ENCODE measurements at places on chromosomes 12 and 14.
A peak's percentile ranks its signal among the peaks of the same experiment; 100 is the strongest.

GRCh38 chr12:29226616-29227015 is 77.5 kb downstream of the FAR2 start:
- no peak for DNase-seq

DNA sequence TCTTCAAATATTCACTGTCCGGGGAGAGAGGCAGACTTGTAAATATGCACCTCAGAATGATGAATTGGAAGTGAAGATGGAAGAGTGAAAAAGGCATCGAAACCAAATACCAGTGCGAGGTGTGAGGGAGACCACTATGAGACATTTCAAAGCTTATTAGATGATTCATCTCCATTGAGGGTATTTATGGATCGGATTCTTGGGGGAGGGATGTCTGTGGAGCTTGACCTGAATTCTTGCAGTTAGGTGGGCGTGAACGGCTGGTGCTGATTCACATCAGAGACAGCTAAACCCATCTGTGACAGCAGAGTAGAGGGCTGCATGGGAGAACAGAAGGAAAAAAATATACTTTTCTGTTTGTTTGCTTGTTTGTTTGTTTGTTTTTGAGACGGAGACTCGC is 677.2 kb downstream of the AACS start:
- no peak for DNase-seq

DNA sequence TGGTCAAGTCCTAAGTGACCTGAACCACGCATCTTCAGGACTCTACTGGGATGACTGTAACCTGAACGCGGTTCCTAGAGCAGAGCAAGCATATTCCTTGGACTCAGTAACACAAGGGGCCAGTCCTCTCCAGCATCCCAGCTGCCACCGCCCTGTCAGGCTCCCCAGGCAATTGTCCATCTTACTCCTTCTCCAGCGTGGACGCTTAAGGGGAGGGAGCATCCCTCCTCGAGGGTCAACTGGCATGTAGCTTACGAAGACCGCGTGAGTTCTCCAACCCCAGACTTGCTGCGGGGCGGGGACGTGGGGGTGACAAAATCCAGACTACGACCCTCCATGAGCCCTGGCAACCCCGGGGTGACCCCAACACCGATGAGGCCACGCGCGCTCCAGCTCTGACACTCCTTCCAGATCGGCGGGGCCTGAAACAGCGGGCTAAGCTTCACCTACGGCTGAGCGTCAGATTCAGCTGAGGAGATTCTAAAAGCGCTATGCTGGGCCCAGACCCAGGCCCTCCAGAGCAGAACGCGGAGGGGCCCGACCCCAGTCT is 846 bp upstream of the MTHFD1 start:
- no peak for DNase-seq

DNA sequence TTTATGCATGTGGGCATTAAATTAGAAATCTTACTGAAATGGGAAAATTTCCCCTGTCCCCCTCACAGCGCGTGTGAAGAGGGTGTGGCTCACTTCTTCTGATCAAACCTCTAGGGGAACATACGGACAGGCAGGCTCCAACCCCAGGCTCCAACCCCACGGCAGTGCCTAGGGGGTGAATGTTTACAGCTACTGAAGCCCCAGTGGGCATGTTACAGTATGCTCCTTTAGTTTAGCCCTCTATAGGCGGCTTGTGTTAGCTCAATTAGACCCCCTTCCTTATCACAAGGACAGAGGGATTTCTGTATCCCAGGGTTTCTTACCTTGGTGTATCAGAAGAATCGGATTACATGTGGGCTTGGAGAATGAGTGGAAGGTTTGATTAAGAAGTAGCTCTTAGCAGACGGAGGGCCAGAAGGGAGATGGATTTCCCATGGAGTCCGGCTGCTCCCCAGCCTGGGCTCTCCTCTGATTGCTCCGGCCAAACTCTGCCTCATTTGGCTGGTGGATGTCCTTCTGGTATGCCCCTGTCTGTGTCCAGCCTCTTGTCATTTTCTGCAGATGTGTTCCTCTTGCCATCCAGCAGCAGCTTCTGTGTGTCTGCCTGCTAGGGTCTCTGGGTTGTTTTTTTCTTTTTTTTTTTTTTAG is 223.7 kb downstream of the TMTC2 start:
- DNase-seq, result no peak

DNA sequence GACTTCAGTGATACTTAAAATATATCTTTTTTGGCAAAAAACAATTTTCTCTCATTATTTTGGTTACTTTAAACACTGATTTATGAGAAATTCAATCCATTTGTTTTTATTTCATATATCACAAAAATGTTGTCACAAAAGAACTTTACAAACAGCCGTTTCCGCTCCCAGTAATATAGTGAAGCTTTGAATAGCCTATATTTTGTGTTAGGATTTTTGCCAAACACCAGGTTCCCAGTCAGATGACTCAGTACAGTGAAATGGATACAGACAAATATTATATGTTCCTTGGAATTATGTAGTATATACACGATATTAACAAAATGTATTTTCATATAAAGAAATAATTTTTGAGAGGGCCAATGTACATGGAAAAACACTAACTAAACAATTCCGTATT is 411.1 kb downstream of the CCER1 start:
- DNase-seq, result no peak

- DNase-seq, result no peak
Observed at GRCh38 chr12:130846369-130846768, 7.3 kb upstream of the STX2 start.

DNA sequence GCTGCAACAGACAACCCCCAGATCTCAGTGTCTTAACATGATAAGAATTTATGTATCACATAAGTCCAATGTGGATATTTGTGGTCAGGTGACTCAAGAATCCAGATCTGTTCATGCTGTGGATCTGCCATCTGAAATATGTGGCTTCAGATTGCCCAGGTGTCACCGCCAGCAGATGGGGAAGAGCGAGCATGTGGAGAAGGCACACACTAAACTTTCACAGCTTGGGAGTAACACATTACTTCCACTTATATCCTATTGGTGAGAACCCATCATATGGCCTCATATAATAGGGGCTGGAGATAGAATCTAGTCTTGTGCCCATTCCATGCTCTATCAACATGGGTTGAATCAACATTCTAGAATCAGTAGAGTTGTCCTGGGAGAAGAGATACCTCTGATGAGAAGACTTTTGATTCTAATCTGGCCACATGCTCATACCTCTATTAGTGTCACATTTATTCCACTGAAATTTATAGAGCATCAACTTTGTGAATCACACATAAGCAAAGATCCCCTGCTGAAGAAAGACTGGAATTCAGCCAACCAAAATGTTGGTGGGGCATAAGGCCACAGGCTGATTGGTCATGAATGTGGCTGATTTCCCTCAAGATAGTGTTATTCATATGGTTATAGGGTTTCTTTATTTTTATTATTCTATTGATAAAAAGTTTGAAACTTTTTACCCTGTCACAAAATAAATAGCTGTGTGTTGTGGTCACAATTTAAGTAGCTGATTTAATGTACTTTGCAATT is 6.0 kb upstream of the CALCOCO1 start:
- no peak for DNase-seq

- no peak for DNase-seq
Observed at GRCh38 chr14:33773205-33774030, 177.5 kb downstream of the EGLN3 start.

DNA sequence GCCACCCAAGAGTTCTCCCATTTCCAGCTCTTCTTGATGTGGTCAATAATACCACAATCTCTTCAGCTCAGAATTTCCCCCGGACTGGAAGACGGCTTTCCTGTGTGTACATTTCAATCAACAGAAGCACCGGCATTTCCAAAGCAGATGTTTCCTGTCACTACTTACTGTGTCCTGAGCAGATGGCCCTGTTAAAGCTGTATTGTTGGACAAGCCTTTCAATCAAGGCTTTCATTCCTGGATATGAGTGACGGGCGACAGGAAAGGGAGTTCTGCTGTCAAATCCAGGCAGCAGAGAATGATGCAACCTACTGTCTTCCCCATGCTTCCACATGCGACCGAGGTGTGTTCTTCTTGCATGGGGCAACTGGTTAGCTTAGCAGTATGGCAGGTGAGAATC is 76.4 kb upstream of the CCDC60 start:
- DNase-seq, result no peak

- DNase-seq, result no peak
Observed at GRCh38 chr12:52358575-52359350, 8.5 kb downstream of the KRT85 start.

DNA sequence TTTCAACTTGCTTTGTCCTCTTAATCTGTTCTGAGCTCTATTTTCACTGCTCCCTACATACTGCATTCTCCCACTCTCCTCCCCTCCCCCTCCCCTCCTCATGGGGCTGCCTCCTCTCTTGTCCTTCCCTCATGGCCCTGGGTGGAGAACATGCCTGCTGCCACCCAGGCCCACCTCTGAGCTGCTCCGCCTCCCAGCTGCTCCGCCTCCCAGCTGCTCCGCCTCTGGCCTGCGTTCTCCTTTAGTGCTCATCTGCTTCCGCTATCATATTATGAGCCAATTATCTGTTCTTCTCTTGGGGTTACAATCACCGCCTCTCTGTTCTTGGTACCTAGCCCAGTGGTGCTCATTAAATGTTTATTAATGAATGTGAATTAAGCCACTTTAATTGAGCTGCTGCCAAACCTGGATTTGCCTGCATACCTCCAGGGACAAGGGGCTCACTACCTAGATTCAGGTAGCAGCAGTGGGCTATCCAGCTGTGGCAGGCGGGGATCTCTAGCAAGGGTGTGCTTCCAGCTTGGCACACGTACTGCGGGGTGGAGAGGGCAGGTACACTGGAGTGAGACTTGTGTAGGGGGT is 32.0 kb upstream of the FAM181A start:
- no peak for DNase-seq

DNA sequence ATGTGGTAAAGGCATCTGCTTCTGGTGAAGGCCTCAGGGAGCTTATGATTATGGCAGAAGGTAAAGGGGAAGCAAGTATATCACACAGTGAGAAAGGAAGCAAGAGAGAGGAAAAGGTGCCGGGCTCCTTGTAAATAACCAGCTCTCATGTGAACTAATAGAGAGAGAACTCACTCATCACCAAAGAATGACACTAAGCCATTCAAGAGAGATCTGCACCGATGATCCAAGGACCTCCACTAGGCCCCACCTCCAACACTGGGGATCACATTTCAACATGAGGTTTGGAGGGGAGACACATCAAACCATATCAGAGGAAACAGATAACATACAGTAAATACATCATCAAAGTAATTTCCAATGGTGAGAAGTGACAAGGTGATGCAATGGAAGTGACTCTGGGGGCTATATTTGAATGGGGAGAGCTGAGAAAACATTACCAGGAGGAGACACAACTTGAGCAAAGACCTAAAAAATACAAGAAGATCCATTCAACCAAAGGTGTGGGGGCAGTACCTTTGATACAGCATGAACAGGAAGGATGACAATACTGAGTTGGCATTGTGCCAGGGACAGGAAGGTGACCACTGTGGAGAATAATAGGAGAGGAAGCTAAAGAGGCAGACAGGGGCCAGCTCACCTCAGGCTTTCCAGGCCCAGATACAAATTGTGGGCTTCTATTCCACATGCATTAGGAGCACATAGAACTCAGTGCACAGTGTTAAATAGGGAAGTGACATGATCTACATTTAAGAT is 134.4 kb upstream of the GRIP1 start:
- no peak for DNase-seq

- DNase-seq, result no peak
Observed at GRCh38 chr14:76348898-76349297, 27.0 kb upstream of the ESRRB start.

DNA sequence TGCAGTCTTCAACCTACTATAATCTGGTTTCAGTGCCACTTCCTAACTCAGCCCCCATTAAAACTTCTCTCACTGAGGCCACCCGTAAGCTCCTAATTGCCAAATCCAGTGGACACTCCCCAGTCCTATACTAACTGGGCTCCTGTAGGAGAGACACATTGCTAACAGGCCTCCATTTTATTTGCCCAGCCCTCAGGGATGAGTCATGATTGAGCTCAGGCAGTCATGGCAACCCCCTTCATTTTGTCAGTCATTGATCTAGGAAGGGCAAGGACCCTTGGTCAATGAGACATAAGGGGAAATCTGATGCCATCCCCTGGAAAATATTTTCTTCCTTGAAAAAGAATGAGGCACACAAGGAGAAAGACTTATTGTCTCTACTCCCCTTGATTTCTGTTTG is 70.1 kb upstream of the HIF1A start:
- DNase-seq, result no peak

DNA sequence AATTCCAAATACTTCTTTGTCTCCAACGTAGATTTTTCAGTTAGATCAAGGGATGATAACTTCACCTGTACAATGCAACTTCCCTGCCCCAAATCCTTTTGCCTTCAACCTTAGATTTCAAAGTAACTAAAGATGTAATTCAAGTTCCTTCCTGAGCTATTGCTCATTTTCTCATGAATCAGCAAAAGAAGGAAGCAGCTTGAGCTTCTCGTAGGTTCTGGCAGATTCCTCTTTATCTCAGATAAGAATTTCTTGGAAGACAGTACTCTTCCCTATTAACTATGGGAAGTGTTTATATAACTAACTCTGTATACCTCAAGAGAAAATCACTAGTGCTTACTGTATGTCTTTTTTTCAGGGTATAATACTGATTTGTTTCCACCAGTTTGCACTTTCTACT is 203.8 kb downstream of the RASSF9 start:
- DNase-seq, result peak; percentile 8

Data from AML-193 (cell line).